Progenitor cell of endocrine pancreas (in vitro differentiated cells): ENCODE measurements at places on chromosomes 3 and 15.

- H3K27ac ChIP-seq = no peak overlapping the region
- no peak overlapping the region for H3K4me3 ChIP-seq
- no peak for DNase-seq
- no peaks in the 10 kb centered on the region for H3K4me1 ChIP-seq
- H3K36me3 ChIP-seq = no peaks in the 10 kb centered on the region
Observed at GRCh38 chr3:57963811-57964346, 44.3 kb upstream of the FLNB start.

DNA sequence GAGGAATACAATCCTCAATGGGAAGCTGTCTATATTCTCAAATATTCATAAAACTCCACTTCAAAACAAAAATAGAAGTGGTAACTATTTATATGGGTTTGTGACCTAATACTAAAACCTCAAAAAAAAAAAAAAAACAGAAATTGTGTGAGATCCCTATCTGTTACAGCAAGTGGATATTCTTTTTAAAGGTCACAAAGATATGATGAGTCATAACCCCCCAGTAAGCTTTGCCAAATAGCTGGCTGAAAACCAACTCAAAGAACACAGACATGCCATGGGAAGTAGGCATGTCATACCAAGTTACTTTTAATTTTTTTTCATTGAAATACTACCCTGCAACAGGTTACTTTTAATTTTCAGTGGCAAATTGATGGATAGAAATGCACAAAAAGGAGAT is 62.5 kb downstream of the CBLB start:
- H3K4me3 ChIP-seq = no peak overlapping the region
- no peak overlapping the region for H3K27ac ChIP-seq
- no peaks in the 10 kb centered on the region for H3K27me3 ChIP-seq
- peaks cover 19% of the 10 kb centered on the region for H3K4me1 ChIP-seq
- no peak for DNase-seq

DNA sequence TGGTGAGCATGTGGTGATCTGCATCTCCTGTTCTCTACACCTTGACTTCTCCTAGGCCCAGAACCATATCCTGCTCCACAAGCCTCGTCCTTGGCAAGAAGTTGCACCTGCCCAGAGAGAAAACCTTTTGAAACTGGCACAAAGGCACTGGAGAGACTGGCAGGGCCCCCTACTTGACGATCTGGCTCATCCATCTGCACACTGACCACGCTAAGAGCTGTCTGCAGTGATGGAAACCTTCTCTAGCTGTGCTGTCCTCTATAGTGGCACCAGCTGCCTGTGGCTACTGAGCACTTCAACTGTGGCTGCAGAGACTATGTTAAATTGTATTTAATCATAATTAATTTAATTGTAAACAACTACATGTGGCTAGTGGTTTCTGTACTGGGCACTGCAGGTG is 26.2 kb upstream of the SRP14 start:
- peaks cover 4% of the 10 kb centered on the region for H3K4me1 ChIP-seq
- no peak overlapping the region for H3K27ac ChIP-seq
- no peaks in the 10 kb centered on the region for H3K27me3 ChIP-seq

GRCh38 chr3:61612211-61613194 is 51.1 kb downstream of the PTPRG start:
- peaks cover 18% of the 10 kb centered on the region for H3K4me1 ChIP-seq
- H3K36me3 ChIP-seq = peaks cover 2% of the 10 kb centered on the region
- no peak for DNase-seq
- no peaks in the 10 kb centered on the region for H3K27me3 ChIP-seq
- H3K27ac ChIP-seq = peak overlapping the region; percentile 0
- H3K4me3 ChIP-seq = no peak overlapping the region

DNA sequence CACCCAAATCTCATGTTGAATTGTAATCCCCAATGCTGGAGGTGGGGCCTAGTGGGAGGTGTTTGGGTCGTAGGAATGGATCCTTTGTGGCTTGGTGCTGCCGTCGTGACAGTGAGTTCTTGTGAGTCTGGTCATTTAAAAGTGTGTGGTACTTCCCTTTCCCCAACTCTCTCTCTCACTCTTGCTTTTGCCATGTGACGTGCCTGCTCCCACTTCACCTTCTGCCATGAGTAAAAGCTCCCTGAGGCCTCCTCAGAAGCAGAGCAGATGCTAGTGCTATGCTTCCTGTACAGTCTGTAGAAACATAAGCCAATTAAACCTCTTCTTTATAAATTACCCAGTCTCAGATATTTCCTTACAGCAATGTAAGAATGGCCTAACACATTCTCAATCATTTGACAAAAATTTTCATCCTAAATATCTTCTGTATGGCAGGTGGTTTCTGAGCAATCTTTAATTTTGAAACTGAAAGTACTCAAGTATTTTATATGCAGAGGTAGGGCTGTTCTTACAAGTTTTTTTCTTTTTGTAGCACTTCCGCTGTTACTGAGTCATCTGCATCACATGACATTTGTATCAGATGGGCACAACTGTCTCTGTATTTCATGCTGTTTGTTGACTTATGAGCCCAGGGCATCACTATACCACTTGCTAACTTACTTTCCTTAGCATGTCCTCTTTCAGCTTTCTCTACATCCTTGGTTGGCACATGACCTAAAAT is 8.8 kb downstream of the RPL39L start:
- no peaks in the 10 kb centered on the region for H3K27me3 ChIP-seq
- H3K36me3 ChIP-seq = peaks cover 18% of the 10 kb centered on the region
- DNase-seq = no peak
- H3K27ac ChIP-seq = no peak overlapping the region
- no peaks in the 10 kb centered on the region for H3K4me1 ChIP-seq
